Lung (tissue), 17 donors: ENCODE measurements at places on chromosomes 3 and 15. TPM values are rescaled to one million over a fixed set of nuclear protein-coding genes. Genes with fewer than 3 reads are reported as not detected.

Gene MEX3B
- total RNA-seq: 6.3 TPM

GRCh38 chr15:29382862-29383261 lies 113.2 kb upstream of the NSMCE3 start:
- DNase-seq: no peak
- H3K27ac ChIP-seq: no peak overlapping the region
- no peaks in the 10 kb centered on the region for H3K27me3 ChIP-seq
- no peaks in the 10 kb centered on the region for H3K36me3 ChIP-seq
- peaks cover 10% of the 10 kb centered on the region for H3K4me1 ChIP-seq

DNA sequence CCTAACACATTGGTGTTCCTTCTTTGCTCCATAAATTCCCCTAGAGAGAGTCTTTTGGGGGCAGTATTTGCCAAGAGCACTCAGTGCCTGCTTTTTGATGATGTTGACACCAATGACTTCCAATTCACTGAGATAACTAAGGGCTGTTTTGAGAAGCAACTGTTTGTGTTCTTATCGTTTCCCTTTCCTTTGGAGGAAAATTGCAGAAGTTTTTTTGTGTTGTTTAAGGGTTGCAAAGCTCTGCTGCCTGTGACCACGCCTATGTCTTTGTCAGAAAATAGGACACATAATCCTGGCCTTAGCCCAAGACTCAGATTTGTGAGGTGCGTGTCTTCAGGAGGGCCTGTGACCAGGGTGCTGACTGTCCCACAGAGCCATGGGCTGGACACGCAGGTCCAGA lies 99.6 kb downstream of the FAM43A start:
- H3K4me3 ChIP-seq: no peak overlapping the region
- H3K4me1 ChIP-seq: no peaks in the 10 kb centered on the region
- H3K27me3 ChIP-seq: no peaks in the 10 kb centered on the region

DNA sequence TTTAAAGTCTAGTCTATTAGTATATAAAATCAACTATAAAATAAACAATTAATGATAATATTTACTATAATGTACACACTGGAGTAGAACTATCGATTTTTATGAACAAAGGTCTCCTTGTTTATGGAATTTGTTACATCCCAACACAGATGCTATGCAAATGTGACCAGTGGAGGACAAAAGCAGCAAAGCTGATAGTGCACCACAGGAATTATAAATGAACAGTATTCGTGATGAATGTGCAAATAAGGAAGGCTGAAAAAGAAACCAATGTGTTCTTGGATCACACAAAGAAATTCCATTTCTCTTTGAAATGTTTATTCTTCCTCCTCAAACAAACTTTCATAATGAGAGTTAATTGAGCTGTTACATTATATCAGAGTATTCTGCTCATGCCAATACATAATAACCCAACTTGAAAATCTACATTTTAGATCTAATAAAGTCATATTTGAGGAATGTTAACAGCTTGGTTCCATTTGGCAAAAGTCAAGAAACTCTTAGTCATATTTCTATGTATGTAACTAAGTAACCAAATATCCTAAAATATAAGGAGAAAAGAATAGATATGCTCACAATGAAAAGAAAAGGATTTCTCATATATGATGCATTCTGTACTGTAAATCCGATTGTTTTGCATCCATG lies 79.3 kb downstream of the NEK10 start:
- H3K4me1 ChIP-seq: no peaks in the 10 kb centered on the region
- peaks cover 3% of the 10 kb centered on the region for H3K36me3 ChIP-seq
- H3K27me3 ChIP-seq: no peaks in the 10 kb centered on the region

GRCh38 chr3:9715764-9716437 lies 12.3 kb downstream of the CPNE9 start:
- H3K4me1 ChIP-seq: no peaks in the 10 kb centered on the region
- no peaks in the 10 kb centered on the region for H3K27me3 ChIP-seq
- peak overlapping the region; percentile 20 for H3K27ac ChIP-seq
- H3K4me3 ChIP-seq: no peak overlapping the region
- DNase-seq: peak; percentile 11
